ENCODE measurements at places on chromosomes 12 and 14.

- DNase-seq: peak; percentile 24
Measured at GRCh38 chr14:94485944-94486841, 10.2 kb upstream of the SERPINA9 start.

DNA sequence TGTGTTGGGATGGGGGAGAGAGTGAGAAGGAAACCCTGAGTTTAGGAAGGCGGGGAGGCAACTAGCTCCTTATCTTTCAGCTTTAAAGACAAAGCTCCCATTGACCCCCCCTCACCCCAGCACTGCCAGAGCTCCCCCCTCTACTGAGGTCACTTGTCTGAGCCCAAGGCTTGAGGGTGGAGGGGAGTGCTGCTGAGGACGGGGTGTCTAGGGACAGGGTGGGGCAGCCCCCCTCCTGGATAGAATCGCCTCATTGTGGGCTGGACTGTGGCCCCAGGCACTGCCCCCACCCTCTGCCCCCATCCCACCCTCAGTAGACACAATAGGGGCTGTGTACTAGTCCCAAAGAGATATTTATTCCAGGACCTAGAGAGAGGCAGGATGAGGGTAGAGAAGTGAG, 3.0 kb downstream of the ERBB3 start:
- DNase-seq: no peak

- no peak for DNase-seq
Measured at GRCh38 chr12:89791286-89791685, 82.6 kb upstream of the ATP2B1 start.

DNA sequence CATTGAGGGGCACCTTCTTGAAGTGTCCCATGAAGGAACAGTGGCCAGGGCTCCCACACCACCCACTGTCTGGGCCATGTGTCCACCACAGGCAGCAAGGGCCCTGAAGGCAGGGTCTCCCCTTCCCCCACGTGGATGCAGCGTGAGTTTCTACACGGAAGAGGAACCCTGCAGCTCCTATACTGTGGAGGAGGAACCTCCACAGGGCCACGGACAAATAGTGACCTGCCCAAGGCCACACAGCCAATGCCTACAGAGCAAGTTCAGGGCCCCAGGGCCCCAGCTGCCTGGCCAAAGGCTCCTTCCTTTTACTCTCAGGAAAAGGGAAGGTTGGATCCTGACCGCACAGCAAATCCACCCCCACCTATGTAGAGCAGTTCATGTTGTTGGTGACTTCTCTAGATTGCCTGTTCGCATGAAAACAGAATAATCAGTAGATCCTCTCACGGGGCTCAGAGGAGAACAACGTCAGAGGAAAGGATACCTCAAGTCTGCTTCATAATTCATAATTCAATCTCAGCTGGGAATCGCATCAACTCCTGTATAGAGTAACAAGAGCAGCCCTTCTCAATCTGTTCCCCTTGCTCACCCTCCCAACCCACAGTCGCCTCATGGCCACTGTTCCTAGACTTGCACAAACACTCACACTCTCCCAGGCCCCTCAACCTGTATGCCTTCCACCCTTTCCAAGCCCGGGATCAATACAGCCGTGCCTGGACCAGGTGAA, 11.1 kb upstream of the KRT73 start:
- DNase-seq: no peak

DNA sequence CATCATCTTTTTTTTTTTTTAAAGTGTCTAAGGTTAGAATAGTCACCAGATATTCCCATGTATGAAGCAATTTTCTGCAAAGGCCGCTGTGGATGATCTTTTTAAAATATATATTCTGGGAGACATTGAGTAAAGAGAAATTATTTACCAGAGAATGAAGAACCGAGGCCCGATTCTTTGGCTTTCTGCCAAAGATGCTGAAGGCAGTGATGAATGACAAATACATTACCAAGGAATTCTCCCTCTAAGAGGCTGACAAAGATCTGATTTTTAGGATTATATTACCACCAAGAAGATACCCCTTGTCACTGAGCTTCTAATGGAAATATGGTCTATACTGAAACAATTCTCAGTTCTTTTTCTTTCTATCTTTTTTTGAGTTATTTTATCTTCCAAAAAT, 336.8 kb downstream of the NAV3 start:
- no peak for DNase-seq

GRCh38 chr14:90053044-90053443, 8.8 kb upstream of the KCNK13 start:
- DNase-seq: no peak

DNA sequence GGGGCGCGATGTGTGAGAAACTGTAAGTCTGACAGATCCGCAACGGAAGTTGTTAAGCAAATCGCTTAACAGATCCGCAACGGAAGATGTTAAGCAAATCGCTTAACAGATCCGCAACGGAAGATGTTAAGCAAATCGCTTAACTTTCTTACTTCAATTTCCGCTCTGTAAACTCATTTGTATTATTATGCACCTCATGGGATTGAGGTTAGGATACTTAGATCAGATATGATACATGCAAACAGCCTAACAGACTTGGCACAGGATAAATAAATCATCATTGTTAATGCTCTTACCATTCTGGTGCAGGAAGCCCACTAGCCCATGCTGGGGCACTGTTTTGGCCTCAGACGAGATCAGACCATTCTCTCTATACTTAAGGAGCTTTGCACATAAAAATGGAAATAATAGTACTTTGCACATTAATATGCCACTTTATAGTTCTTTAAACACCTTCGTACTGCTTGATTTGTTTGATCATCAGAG, 399 bp downstream of the NCAPD2 start:
- no peak for DNase-seq

- no peak for DNase-seq
Measured at GRCh38 chr12:85130646-85131045, 94.5 kb downstream of the LRRIQ1 start.

- DNase-seq: no peak
Measured at GRCh38 chr12:114936148-114937079, 252.4 kb upstream of the TBX3 start.

GRCh38 chr14:99675951-99676350, 8.1 kb upstream of the CYP46A1 start:
- no peak for DNase-seq

DNA sequence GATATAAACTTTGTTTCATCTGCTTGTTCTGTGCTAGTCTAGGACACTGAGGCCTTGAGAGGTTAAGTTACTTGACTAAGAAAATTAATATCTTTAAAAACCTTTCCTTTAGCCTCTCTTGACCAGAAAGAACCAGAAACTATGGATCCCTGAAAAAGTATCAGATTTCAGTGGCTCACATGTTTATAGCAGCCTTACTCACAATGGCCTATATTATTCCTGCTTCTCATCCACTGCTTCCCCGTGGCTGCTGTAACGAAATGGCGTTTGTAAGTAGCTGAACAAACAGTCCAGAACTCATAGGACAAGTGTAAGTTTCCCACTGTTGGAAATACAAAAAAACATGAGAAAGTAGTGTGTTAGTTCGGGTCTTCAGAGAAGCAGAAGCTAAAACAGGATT, 3.2 kb upstream of the PYGL start:
- DNase-seq: no peak

GRCh38 chr12:11805680-11806079, 156.2 kb downstream of the ETV6 start:
- no peak for DNase-seq

DNA sequence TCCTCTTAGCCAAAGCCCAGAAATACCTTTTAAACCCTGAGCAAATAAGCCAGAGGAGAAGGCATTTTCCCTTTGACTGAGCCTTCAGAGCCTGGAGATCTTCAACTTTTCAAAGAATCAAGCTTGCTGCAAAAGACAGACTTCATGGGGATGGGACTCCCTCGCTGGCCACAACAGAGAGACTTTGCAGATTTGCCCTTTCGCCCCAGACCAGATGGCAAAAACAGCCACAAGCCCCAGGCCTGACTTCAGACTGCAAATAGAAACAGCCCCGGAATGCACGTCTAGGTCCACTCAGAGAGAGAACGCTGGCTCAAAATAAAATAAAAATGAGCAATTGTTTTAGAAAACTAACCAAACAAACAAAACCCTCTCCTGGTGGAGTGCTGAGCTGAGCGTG, 114.6 kb upstream of the MED13L start:
- no peak for DNase-seq

DNA sequence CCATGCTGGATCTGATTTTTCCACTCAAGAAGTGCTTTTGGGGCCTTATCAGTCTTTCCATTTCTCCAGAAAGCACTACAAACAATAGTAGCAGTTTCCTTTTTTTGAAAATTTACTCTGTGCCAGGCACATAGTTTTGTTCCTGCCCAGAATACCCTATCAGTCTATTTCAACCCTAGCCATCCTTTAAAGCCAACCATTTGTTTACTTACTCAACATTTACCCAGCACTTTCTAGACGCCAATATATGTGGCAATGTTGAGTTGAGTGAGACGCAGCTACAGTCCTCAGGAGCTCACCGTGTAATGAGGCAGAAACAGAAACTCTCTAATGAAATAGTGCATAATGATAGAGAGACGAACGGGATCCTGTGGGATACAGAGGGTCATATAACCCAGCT, 32.9 kb upstream of the CHST11 start:
- DNase-seq: no peak

Measured in stimulated activated CD4-positive, alpha-beta T cell treated with anti-CD3 and anti-CD28 coated beads, Interleukin-12 subunit alpha, Interleukin-12 subunit beta, amount 100 ng/mL, for 24 hours (primary cell).